Activated naive CD4-positive, alpha-beta T cell treated with anti-CD3 and anti-CD28 coated beads, Interleukin-2, amount 10 ng/mL, durations not matched to agents 7 days and 5 days (primary cell): ENCODE measurements at places on chromosomes 1 and 21.
A peak's percentile ranks its signal among the peaks of the same experiment; 100 is the strongest.

- DNase-seq = no peak
These were observed 61.6 kb downstream of the SELENOF start for GRCh38 chr1:86852289-86852688.

DNA sequence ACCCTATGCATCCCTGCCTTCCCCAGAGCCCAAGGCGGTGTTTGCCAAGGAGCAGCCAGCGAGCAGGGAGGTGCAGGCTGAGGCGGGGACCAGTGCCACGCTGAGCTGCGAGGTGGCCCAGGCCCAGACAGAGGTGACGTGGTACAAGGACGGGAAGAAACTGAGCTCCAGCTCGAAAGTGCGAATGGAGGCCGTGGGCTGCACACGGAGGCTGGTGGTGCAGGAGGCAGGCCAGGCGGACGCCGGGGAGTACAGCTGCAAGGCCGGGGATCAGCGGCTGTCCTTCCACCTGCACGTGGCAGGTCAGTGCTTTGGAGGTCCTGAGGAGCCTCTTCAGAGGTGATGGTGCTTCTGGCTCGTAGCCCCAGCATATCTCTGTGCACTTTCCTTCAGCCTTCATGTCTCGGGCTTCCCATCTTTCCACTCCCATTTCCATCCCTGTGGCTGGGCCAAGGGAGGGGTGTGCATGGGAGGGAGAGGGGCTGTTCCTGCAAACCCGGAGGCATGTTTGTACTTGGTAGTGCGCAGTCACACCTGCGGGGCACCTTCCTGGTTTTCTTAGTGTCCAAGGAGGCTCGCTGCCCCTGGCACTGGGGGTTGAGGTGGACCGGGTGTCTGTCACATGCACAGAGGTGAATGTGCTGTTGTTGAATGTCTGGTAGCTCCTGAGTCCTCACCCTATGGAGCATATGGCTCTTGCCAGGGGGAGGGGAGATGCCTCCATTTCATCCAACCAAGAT lies 56.4 kb downstream of the OBSCN start:
- no peak for DNase-seq

GRCh38 chr1:116853680-116854402 lies 55.9 kb upstream of the PTGFRN start:
- no peak for DNase-seq

DNA sequence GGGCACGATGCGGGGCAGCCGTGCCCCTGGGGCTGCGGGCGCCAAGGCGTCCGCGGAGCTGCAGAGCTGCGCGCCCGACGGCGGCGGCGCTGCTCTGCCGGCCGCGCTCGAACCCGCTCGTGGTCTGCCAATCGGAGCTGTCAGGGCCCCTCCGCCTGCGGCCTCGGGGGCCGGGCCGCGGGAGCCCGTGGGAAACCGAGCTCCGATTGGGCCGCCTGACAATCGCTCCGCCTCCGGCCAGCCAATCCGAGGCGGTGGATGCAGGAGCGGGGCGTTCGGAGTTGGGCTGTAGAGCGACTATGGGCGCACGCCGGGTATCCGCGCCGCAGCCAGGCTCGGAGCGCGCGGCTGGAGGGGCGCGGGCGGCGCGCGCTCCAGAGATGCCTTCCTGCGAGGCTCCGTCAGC lies 100.5 kb upstream of the SOD1 start:
- peak; percentile 96 for DNase-seq

DNA sequence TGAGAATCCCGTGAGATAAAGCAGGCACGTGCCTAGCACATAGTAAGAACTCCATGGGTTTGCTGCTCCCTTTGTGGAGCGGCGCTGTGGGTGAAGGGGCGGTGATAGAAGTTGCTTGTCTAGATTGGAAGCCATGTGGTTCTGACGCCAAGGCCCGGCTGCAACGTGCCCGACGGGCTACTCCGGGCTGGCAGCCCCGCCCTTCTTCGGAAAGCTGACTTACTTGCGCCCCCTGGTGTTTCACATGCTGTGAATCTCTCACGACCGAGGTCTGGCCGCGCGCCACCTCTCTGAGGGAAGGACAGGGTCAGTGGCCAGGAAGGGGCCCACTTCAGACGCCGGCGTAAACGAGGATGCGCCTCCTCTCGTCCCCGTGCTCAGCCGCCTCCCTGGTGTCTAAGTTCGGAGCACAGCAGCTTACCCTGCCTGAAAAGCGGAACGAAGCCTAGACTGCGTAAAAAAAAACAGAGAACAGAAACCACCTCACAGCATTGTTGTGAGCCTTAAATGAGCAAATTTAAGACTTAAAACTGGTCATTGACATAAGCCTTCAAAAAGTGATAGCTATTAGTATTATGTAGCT lies 42.6 kb upstream of the WNT2B start:
- DNase-seq = peak; percentile 89

- no peak for DNase-seq
These were observed 24.9 kb downstream of the NID1 start for GRCh38 chr1:236039740-236040685.

GRCh38 chr1:214546886-214547641 lies 4.3 kb downstream of the PTPN14 start:
- no peak for DNase-seq

- DNase-seq = no peak
These were observed 24.3 kb downstream of the RTCA start for GRCh38 chr1:100290291-100290690.
